ENCODE measurements at places on chromosomes 1 and 21. TPM values are rescaled to one million over a fixed set of nuclear protein-coding genes. Genes with fewer than 3 reads are reported as not detected.

VCAM1 gene
- total RNA-seq: 37.1 TPM

FGGY gene
- total RNA-seq: 7.8 TPM

HPCAL4 gene
- total RNA-seq: not detected

TMPRSS15 gene
- total RNA-seq: not detected

LIN9 gene
- total RNA-seq: 11.1 TPM

CD244 gene
- not detected for total RNA-seq

SYF2 gene
- 38.3 TPM for total RNA-seq

ERI3 gene
- 40.0 TPM for total RNA-seq

GPR157 gene
- total RNA-seq: 3.8 TPM

PIK3R3 gene
- 10.7 TPM for total RNA-seq

PTGFR gene
- total RNA-seq: 0.13 TPM

VAMP3 gene
- total RNA-seq: 103 TPM

TRIM67 gene
- not detected for total RNA-seq

SPRTN gene
- total RNA-seq: 19.3 TPM

WDR64 gene
- total RNA-seq: not detected

CEPT1 gene
- 30.5 TPM for total RNA-seq

ERG gene
- 58.9 TPM for total RNA-seq

PSRC1 gene
- total RNA-seq: 5.5 TPM

SLC25A34 gene
- 0.42 TPM for total RNA-seq

LAX1 gene
- total RNA-seq: 0.11 TPM

RPL5 gene
- total RNA-seq: 1,217 TPM

ARHGAP30 gene
- total RNA-seq: 0.04 TPM

RBM11 gene
- total RNA-seq: not detected

DYNLT5 gene
- 1.1 TPM for total RNA-seq

EPHB2 gene
- 88.5 TPM for total RNA-seq

HLX gene
- 16.3 TPM for total RNA-seq

LINGO4 gene
- total RNA-seq: not detected

SETD4 gene
- 17.3 TPM for total RNA-seq

LACTBL1 gene
- not detected for total RNA-seq

TNFRSF25 gene
- 8.8 TPM for total RNA-seq

ODR4 gene
- total RNA-seq: 18.3 TPM

G0S2 gene
- 16.0 TPM for total RNA-seq

TFAP2E gene
- 0.07 TPM for total RNA-seq

GPR161 gene
- 40.3 TPM for total RNA-seq

CASQ2 gene
- total RNA-seq: not detected

TMPRSS3 gene
- total RNA-seq: not detected

PLA2G2D gene
- not detected for total RNA-seq

SYTL1 gene
- under 0.01 TPM for total RNA-seq

GJA5 gene
- 11.0 TPM for total RNA-seq

YBEY gene
- total RNA-seq: 8.7 TPM

MPZ gene
- total RNA-seq: 0.99 TPM

PROK1 gene
- not detected for total RNA-seq

PPIAL4G gene
- total RNA-seq: not detected

SLC45A3 gene
- total RNA-seq: 8.3 TPM

FLAD1 gene
- total RNA-seq: 29.5 TPM

KDF1 gene
- total RNA-seq: not detected

FMO5 gene
- 0.73 TPM for total RNA-seq

FCGR3A gene
- total RNA-seq: not detected

PNRC2 gene
- total RNA-seq: 149 TPM

CLDN17 gene
- not detected for total RNA-seq

CLK2 gene
- 19.8 TPM for total RNA-seq

PTBP2 gene
- total RNA-seq: 13.4 TPM

FCER1G gene
- total RNA-seq: 0.26 TPM

RAB7B gene
- total RNA-seq: 0.59 TPM

RPTN gene
- not detected for total RNA-seq

LRRC3 gene
- total RNA-seq: 0.71 TPM
